ENCODE measurements at places on chromosomes 4 and X.

DNA sequence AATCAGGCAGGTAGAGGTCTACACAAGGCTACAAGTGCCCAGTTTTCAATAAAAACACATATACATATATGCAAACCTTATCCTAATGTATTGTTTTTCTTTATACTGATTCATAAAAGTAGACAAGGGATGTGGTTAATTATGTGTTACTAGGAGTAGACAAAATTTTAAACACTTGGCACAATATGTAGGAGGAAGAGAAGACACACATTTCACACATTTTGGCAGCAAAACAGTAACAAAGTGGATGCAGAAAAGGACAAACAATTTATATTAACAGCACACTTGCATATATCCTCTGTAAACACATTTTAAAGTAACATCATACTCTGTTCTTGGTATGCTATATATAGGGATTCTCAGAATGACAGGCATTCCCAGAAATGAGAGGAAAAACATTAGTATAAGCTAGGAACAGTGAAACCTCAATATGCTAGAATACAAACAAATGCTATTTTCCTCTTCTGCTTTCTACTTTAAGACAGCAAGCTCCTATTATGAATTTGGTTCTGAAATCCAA, 63.8 kb downstream of the GPRIN3 start:
- no peak for DNase-seq

- DNase-seq, result no peak
These were observed 6.0 kb downstream of the UGT2B17 start for GRCh38 chr4:68570122-68570507.

DNA sequence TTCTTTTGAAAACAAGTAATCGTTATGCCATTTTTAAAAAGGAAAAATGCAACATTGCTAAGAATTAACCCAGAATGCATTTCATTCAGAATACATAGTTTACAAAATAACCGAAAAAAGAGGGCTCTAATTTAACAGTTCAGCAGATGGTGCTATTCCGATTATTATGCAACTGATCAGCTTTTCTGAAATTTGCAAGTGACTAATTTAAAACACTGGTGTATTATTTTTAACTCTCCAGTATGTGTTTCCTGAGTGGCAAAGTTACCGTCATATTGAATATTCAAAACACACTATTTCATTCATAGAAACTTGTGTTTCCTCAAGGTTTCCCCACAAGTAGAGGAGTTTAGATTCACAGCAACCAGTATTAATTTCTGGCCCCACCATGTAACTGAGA, 21.1 kb downstream of the ZBTB49 start:
- no peak for DNase-seq

GRCh38 chrX:129609395-129609794, 45.4 kb downstream of the APLN start:
- no peak for DNase-seq

GRCh38 chrX:15909605-15910004, 55.0 kb upstream of the AP1S2 start:
- no peak for DNase-seq

DNA sequence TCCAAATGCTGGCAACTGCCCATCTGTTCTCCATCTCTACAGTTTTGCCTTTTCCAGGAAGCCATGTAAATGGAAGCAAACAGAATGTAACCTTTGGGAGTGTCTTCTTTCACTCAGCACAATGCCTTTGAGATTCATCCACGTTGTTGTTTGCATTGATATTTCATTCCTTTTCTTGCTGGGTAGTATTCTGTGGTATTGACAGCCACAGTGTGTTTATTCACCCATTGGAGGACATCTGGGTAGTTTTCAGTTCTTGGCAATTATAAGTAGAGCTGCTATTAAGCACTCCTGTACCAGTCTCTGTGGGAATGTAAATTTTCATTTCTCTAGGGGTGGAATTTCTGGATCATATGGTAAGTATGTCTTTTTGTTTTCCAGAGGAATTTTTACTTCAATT, 194.3 kb upstream of the RPS6KA3 start:
- DNase-seq, result no peak

DNA sequence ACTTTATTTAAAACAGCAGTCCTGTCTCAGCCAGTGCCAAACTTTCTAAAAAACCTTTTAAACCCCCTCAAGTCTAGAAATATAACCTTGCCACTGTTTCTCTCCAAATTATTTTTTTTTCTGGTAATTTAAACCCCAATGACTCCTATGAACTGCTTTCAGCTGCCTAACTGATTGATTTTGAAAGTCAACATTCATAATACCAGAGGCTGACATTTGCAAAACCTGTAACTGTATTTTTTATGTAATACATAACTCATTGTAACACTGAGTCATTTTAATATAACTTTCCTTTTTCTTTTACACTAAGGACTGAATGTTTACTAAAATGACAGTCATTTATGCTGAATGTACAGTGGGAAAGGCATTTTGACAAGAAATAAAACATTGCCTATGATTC, 19.1 kb upstream of the EGFL6 start:
- no peak for DNase-seq

- no peak for DNase-seq
These were observed 102.6 kb upstream of the TENT5D start for GRCh38 chrX:80317646-80318045.

DNA sequence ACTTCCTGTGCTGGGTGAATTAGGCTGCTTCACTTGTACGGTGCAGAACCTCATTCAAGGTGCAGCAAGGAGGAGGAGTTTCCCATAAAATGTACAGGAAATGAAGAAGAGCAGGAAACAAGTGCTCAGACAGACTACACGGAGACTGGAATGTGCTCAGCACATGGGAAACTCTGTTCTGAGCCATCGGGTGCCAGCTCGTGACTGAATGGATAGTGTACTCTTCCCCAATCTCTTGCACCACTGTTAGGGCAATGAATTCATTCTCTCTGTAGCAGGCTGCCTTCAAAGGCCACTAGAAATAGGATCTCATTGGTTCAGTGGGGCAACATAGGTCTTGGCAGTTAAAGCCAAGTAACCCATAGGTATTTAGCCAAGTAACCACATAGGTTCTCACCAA, 200.0 kb upstream of the LDB2 start:
- DNase-seq, result no peak

- no peak for DNase-seq
These were observed 82.2 kb downstream of the KLF8 start for GRCh38 chrX:56314334-56314733.

DNA sequence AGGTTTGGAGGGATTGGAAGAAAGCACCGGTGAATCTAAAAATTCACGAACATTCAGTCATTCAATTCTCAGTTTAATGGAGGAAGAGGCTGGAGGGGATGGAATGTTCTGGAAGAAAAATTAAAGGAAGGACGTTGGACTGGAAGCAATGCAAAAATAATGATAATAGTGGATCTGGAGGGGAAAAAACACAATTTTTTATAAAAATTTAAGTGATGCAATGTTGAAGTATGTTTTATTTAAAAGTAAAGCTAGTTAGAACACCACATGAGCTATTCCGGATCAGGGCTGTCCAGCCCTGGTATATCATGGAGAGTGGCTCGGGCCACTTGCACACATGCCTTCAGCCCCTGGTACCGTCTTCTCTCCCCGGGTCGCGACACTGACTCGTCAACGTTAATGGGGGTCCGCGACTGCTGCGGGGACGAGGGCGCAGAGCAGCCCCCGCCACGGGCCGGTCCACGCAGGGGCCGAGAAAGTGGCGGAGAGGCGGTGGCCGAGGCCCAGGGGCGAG, 204.6 kb downstream of the TENM3 start:
- DNase-seq, result no peak

DNA sequence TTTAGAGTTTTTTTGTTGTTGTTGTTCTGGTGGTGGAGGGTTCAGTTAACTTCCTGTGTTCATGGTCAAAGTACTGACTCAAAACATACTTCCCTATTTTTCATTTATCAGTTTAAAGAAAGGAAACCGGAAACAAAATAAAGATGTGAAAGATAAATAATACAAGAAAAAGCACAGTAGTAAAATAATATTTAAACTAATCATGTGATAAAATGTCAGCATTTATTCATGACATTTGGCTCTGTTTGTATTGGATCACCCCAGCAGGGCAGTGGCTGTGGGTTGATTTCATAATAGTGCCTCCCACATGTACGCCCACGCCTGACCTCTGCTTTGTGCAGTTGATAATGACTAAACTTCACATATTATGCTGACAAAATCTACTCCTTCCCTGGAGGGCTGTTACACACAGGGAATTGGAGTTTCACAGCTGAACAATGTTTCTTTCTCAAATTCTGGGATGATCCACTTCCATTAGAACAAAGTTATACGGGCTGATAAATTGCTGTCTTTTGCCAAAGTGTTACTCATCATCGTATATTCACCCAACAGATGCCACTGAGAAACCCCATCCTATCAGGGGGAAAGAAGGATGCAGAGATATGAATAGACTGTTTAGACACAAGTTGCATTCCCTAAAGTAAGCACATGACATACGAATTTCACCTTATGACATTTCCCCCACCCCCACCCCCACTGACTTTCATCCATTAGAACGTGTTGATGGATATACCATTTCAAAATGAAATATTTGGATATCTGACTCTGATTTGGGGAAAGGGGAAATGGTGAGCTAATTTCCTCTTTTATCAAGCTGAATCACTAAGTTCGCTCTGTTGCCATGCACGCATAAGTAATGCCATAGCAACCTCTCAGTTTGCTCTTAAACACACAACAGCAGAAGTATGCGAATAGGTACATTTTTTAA, 48.3 kb downstream of the AMELX start:
- DNase-seq, result peak; percentile 2

DNA sequence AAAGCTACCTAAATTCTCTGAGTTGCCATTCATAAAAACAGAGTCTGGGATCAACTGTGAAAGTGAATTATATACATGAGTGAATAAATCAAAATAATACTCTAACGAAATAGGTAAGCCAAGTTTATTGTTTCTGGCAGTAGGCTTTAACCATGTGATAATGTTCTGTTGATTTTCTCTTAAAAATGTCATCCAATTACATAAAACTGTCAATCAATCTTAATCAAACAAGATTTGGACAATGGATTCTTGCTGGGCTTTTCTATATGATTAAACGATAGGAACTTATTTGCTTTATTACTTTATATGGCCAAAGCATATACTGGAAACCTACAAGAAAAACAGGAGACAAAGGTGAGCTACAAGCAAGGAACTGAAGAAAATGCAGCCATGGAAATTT, 148.8 kb downstream of the INPP4B start:
- no peak for DNase-seq

DNA sequence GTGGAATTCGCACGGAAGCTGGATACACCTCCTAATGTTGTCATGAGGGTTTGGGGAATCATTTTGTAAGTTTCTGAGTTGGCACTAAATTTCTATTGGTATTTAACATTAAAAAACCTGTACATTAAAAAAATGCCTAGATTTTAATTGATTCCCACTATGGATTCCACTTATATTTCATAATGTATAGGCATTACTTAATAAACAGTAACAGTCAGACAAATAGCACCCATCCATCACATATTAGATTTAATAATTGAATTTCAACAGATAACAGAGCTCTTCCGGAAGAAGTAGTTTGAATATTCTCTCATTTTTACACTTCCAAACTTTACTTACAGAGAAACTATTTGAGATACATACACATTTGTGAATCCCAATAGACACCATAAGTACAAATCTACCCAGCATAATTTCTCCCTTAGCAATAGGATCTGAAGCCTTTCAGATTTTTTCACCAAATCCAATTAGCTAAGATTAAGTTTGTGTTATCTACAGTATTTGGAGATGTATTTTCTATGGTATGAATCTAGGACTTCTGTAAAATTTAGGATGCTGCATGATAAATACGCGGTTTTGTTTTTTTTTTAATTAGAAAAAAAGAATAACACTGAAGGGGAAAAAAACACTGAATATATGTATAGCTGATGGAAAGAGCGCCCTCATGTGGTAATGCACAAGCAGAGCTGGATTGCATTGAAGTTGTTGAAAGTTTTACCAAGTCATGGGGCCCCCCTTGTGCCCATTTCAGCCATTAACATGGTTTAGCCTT, 12.2 kb upstream of the ODAM start:
- DNase-seq, result no peak

DNA sequence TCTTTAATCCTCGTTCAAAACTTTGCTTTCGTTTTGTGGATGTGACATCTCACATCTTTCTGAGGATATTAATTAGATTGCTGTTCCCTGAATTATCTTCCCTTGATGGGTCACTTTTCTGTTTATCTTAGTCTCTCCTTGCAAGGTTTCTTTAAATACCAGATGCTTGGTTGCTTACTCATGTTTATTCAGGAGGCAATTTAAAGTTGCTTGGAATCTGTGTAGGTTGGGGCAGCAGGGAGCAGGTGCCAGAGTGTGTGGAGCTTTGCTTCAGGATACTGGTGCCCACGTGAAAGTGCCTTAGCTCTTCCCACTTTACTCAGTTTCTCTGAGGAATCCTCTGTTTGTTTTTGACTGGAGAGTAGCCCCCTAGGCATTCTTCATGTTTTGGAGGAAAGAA, 24.0 kb downstream of the ANAPC4 start:
- DNase-seq, result no peak

All from stimulated activated CD4-positive, alpha-beta T cell treated with anti-CD3 and anti-CD28 coated beads, Interleukin-4, amount 100 ng/mL, for 1 hour (primary cell).